Right forelimb (tissue), 1 donor: ENCODE measurements at places on chromosomes 3 and 15.

DNA sequence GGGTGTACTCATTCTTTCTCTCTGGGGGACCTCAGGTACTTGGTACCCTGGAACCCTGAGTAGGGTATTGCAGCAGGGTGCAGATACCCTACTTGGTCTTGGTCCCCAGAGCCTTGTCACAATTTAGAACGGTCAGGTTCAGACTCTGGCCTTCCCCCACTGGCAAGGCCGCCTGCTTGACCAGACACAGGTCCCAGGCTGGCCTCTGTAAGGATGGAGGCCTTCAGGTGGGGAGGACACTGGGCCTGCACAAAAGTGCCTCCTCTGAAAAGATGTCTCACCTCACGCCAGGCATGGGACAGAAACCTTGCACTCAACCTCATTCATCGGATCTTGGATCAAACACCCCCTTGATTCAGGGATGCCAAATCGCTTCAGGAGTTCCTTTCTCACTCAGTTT, 158.4 kb downstream of the KLF13 start:
- DNase-seq = no peak

GRCh38 chr3:121483290-121483689, 62.5 kb downstream of the POLQ start:
- no peak for DNase-seq

- DNase-seq = no peak
Measured at GRCh38 chr3:73772076-73772886, 147.5 kb upstream of the PDZRN3 start.

- no peak for DNase-seq
Measured at GRCh38 chr15:89641053-89641452, 14.2 kb downstream of the KIF7 start.

GRCh38 chr3:48859206-48859605, 11.5 kb upstream of the PRKAR2A start:
- no peak for DNase-seq

DNA sequence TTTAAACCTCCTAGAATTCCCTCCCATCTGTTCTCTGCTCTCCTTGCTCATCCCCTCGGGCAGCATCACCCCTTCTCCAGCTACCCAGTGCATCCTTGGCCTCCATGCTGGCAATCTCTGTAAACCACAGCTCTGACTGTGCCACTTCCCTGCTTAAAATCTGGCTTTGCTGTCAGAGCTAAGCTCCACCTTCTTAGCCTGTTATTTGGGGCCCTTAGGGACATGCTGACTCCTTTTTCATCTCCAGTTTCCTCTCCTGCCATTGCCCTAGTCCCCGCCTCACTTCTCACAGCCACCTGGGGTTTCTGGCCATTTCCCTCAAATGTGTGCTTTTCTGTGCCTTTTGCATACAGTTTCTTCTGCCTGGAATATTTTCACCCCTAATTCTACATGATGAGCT, 5.7 kb downstream of the SLC6A20 start:
- DNase-seq = no peak

- no peak for DNase-seq
Measured at GRCh38 chr15:51114437-51115119, 19.9 kb upstream of the TNFAIP8L3 start.

- no peak for DNase-seq
Measured at GRCh38 chr3:76776927-76777326, 263.0 kb upstream of the ROBO2 start.

- no peak for DNase-seq
Measured at GRCh38 chr3:126954141-126954842, 28.6 kb upstream of the PLXNA1 start.

- DNase-seq = no peak
Measured at GRCh38 chr15:27438403-27439375, 467.7 kb downstream of the GABRG3 start.

- no peak for DNase-seq
Measured at GRCh38 chr15:70792171-70792573, 28.8 kb upstream of the UACA start.
